ENCODE measurements at places on chromosomes 3 and 15.

GRCh38 chr3:76859596-76859995, 180.3 kb upstream of the ROBO2 start:
- DNase-seq: no peak

DNA sequence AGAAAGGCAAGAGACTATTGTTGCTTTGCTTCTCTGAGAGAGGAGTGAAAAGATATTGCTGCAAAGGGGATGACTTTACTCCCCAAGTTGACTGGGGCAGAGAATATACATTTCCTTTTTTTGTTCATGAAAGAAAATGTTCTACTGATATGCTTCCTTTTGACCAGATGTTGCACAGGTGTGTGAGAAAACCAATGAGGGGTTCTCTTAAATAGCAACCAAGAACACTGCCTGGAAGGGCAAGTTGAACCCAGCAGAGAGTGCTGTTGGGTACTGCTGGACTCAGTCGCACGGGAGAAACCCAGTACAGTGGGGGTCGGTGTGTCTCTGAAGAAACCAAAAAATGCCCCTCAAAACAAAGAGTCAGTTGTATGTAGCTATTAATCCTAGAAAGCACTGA, 101.2 kb downstream of the CHST2 start:
- DNase-seq: no peak

DNA sequence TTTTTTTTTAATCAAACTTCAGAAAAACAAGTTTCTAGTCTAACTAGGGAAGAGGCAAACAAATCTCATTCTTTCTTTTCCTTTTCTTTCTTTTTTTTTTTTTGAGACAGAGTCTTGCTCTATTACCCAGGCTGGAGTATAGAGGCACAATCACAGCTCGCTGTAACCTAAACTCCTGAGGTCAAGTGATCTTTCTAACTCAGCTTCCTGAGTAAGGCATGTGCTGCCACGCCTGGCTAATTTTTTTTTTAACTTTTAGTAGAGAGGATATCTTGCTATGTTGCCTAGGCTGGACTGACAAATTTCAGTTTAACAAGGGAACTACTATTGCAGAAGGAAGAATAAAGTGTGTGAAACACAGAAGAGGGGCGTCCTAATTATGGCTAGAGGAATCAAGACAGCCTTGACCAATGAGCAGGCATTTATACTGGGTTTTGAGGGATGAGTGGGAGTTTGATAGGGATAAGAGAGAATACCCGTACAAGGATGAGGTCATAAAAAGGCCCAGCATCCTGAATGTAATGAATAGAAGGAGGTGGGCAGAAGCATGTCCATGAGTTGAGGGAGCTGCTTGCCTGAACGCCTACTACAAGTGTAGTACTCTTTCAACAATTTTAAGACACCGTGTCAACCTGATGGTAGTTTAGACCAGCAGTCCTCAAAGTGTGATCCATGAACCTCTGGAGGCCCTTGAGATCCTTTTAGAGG, 6.7 kb upstream of the ZFAND6 start:
- DNase-seq: no peak

- no peak for DNase-seq
Observed at GRCh38 chr3:158710601-158711000, 21.7 kb downstream of the RARRES1 start.

- no peak for DNase-seq
Observed at GRCh38 chr3:27963519-27963918, 241.4 kb upstream of the EOMES start.

- no peak for DNase-seq
Observed at GRCh38 chr3:132486099-132486498, 68.8 kb downstream of the DNAJC13 start.

DNA sequence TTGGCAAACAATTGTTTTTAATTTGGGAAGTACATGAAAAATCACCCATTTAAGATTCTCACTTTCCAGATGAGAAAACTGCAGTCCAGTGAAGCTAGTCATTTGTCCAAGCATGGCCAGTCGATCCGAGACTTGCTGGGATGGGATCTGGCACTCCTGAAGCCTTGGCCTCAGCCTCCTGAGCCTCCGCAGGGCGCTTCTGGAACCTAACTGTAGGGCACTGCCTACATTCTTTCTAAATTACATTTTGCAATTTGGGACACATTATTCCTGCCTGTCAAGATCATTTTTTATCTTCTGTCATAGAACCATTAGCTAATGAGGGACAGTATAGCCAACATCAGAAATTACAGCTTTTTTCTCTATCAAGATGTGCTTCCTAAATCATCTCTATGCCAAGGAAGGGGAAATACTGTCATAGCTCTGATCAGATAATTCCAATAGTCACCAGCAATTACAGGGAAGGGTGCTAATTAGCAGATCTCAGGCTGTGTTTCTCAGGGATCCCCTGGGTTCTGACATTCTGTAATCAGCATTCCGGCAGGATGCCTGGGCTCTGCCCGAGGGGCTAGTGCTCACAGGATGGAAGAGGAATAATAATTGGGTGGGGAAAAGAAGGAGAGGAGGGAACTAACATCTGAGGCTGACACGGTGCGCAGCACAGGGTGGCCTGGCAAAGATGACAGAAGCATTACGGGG, 28.3 kb downstream of the ANAPC13 start:
- no peak for DNase-seq

- no peak for DNase-seq
Observed at GRCh38 chr15:90869601-90870353, 1.4 kb downstream of the FURIN start.

- DNase-seq: no peak
Observed at GRCh38 chr3:128946411-128946810, 47.5 kb downstream of the CFAP92 start.

DNA sequence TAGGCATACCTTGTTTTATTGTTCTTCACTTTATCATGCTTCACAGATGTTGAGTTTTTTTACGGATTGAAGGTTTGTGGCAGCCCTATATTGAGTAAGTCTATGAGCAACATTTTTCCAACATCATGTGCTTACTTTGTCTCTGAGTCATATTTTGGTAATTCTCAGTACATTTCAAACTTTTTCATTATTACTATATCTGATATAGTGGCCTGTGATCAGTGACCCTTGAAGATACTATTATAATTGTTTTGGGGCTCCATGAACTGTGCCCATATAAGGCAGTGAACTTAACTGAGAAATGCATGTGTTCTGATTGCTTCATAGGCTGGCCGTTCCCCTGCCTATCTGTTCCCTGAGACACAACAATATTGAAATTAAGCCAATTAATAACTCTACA, 42.8 kb upstream of the NSMCE3 start:
- no peak for DNase-seq

DNA sequence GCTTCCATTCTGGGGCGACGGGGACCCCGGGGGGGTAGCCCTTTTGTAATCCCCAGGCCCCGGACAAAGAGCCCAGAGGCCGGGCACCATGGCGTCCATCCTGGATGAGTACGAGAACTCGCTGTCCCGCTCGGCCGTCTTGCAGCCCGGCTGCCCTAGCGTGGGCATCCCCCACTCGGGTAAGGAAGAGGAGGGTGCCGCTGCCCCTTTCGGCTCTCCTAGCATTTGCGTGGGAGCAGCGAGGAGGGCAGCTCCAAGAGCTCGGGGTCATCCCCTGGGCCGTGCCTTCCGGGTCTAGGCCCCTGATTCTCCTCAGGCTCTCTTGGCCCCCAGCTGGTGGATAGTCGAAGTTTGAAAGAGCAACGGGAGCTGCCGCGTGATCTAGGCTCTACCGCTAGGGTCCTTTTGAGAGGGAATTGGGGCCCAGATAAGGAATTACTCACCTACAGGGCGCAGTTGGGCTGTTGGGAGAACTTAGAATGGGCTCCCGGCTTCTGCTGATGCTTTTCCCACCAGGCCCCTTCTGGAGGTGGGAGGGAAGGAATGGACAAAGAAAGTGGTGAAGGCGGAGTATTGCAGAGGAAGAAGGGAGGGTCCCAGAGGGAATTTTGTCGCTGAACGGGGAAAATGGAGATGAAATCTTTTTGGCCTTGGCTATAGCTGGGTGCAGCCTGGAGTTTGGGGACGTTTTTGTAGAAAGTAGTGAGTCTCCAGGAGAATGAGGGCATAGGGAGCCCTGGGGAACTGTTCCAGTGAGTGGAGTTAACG, 615 bp downstream of the VPS18 start:
- DNase-seq: peak; percentile 37

- peak; percentile 18 for DNase-seq
Observed at GRCh38 chr3:120622870-120623726, 27.0 kb downstream of the NDUFB4 start.

DNA sequence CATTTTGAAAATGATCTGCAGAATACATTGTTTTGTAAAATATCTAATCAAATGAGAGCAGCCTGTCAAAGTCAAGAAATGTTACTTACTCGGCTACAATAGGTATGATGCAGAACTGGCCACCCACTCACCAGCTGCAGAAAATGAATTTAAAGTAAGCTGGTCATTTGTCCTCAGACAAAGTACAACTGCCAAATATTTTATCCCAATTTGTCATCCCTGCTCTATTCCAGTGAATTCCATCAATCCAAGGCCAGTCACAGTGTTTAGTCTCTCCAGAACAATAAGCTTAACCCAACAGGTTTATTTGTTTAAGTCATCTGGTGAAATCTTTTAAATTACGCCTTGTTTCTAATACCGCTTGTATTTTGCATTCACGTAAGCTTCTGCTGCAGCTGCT, 46.6 kb upstream of the TCF12 start:
- DNase-seq: peak; percentile 43

DNA sequence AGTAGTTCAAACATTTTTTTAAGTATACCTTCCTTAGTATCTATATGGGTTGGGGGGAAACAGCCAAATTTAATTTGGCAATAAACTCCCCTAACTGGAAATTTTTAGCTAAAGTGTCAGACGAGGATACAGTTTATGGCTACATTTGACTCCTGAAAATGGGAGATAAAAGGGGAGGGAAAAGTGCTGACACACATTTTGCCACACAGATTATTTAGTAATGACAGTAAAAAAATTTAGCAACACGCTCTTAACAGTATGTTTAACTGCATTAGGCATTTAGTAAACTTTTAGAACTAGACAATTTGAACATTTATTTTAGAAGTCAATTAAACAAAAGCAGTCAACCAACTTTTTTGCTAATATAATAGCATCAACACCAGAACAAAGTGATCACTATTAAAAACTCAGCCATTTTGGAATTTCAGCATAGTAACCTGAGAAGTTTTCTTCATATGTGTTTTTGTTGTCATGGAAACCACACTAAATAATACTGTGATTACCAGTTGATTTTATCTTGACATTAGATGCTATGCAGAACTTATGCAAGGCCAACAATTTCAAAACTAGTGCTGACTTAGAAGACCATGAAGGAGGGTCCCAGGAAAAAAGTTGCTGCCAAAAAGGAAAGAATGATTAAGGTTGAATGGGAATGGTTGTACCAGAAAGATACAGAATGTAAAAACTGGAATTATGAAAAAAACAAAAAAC, 47.0 kb upstream of the TFG start:
- DNase-seq: no peak

- no peak for DNase-seq
Observed at GRCh38 chr3:8497582-8497981, 4.0 kb upstream of the LMCD1 start.

GRCh38 chr3:117442566-117442965, 733.0 kb downstream of the TUSC7 start:
- no peak for DNase-seq

- no peak for DNase-seq
Observed at GRCh38 chr3:190092250-190092649, 28.4 kb downstream of the P3H2 start.
